ENCODE measurements at places on chromosomes 2 and 18.
A peak's percentile ranks its signal among the peaks of the same experiment; 100 is the strongest.

GRCh38 chr2:195632856-195633572, 24.0 kb upstream of the SLC39A10 start:
- DNase-seq, result no peak

DNA sequence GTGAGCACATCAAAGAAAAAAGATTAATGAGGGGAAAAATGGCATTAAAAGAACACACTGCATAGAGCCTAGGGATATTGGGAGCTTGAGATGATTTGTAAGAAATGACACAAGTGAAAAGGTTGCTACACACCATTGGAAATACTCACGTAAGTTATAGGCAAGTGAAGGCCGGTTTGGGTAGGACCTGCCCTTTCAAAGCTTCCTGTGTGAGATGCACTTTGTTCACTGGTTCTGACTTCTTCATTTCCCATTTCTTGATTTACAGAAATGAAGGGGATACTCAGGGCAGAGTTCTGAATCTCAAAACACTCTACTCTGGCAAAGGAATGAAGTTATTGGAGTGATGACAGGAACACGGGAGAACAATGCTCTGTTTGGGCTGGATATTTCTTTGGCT, at the start of gene IL18RAP:
IL18RAP (plus strand) TSS at position 251 of the 400 bp plus-strand sequence; CDS start at position 369, 118 bp downstream.
- DNase-seq, result no peak

DNA sequence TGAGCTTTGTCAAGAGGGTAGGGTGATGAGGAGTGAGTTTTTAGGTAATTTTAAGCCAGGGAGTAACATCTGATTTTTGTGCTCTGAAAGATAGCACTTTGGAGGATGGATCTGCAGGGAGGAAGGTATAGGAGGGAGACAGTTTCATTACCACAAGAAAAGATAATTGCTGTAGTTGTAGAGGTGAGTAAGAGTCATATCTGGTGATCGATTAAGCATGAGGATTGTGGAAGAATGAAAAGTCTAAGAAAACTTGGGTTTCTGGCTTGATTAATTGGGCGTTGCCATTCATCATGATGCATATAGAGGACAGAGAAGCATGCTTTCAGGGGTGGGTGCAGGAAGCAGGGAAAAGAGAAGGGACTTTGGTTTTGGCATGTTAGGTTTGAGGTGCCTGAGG, 18.5 kb downstream of the KCMF1 start:
- no peak for DNase-seq

- DNase-seq, result no peak
Measured at GRCh38 chr2:123791684-123792083, 233.4 kb upstream of the CNTNAP5 start.

GRCh38 chr2:33267756-33268155, 208.7 kb upstream of the RASGRP3 start:
- DNase-seq, result no peak

DNA sequence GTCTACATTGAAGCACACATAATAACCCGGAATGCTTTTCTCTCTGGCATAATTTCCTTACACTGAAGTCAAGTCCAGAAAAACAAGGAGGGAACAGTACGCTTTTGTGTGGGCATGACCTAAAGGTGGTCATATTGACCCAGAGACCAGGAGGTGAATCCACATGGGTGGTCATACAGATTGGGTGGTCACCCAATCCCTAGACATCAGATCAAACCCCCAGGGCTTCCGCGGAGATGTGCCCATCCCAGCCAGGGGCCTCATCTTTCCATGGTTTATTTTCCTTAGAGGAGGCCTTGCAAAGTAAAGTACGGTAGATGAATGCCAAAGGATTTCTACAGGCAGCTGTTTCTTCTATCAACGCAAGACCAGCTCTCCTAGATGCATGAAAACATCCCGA, 38.8 kb downstream of the FAM168B start:
- DNase-seq, result no peak

DNA sequence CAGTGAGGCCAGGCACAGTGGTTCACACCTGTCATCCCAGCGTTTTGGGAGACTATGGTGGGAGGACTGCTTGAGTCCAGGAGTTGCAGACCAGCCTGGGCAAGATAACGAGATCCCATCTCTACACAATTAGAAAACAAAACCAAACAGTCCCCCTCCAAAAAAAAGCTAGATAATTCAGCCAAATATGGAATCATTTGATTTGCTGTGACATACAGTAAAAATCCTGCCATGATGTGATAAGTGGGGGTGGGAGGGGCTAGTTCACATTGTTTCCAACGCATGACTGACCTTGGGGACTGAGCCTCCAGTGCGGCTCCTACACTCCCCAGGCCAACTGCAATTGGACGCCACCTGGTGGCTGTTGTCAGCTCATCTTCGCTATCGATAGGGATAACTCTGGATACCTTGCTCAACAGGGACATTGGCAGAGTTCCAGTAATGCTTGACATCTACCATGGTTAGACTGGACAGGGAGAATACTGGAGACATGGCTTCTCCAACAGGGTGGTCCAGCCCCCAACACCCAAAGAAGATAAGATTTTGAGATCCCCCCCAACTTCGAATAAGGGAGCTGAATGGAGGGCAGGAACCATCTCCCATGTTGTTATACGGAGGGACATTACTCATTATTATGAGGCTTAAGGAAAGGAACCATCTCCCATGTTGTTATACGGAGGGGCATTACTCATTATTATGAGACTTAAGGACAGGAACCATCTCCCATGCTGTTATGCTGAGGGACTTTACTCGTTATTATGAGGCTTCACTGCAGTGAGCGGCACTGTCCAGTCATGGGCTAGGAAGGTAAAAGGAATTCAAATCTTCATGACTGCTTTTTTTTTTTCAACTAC, 135.9 kb downstream of the TGIF1 start:
- DNase-seq, result peak; percentile 89

DNA sequence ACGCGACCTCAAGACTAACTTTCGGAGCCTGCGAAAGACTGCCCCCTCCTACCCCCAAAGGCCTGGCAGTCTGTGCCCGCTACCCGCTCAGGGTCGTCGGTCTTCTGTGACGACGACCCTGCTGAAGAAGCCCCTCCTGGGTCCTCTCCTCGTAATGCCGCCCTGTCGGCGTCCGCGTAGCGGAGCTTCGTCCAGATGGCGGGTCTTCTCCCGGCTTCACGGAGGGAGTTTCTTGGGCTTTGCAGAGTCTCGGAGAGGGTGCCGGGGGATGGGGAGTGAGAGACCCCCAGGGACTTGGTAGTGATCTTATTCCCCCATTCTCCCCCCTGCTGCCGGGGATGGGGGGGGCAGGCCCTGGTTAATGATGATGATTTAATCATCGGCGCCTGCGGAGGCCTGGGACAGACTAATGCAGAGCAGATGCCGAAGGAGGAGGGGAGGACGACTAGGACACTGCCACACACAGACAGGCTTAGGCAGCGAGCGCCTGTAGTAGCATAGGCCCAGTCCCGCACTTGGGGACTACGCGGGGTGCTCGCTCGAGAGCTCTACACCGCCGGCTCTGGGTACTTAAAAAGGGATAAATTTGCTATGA, 528 bp upstream of the PCGF1 start:
- peak; percentile 84 for DNase-seq

DNA sequence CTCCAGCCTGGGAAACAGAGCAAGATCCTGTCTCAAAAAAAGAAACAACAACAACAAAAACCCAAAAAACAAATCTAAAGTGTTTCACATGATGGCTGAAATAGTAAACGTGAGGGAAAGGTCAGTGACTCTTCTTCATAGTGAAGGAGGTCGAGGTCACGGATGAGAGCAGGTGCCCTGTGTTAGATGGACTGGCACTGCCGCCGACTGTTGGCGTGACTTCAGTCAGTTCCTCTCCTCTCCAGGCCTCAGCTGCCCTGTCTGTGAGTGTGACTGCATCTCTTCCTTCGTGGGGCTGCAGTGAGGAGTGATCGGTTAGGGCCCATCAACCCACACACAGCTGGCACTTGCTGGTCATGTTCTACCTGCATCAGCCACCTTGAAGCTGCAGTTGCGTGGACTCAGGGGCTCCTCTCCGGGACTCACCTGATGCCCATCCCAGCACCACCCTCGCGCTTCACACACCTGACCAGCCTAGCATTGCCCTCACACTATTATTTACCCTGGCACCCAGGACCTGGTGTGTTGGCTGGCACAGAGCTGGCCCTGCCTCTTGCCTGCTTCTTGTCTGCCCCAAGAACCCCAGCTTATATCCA, 30.1 kb upstream of the TMEM87B start:
- no peak for DNase-seq

GRCh38 chr2:165582409-165582808, 112.9 kb downstream of the CSRNP3 start:
- no peak for DNase-seq

DNA sequence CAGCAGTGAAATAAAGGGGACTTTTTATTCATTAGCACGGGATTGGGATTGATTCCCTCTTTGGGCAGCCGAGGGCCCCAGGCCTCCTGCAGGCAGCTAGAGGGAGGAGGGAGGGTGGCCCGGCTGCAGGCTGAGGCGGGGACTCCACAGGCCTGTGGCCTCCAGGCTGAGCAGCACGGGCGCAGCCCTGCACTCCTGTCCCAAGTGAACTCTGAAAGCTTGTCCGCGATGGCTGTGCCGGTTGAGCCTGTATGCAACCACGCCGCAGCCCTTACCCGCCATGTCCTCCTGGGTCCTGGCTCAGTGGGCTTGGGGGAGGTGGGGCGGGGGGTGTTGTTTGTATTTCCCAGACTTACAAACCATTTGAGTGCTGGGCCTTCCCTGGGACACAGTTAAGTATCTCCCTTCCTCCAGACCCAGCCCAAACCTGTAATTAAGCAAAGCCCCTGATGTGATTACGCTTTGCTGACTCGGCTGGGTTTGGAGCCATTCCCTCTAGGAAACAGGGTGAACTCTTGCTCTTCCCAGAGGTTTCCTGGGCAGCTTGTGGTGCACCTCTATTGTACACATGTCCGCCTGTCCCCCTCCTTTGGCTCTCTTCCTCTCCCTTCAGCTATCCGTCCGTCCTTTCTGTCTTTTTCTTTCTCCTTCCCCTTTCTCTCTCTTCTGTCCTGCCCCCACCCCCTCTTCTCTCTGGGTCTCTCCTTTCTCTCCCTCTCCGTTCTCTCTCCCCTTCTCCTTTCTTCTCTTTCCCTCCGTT, 5.3 kb downstream of the GLI2 start:
- peak; percentile 96 for DNase-seq

DNA sequence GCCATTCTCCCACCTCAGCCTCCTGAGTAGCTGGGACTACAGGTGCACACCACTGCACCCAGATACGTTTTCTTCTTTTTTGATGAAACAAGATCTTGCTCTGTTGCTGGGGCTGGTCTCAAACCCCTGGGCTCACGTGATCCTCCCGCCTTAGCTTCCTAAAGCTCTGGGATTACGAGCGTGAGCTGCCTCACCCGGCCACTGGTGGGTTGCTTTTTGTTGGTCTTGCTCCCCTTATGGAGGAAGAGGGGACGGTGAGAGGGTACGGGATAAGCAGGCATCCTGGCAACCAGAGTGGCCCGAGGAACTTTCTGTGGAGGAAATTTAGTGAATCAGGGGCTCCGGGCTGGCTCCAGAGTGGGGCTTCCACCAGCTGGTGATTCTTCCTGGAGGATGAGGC, 222.3 kb downstream of the HDAC4 start:
- peak; percentile 45 for DNase-seq

DNA sequence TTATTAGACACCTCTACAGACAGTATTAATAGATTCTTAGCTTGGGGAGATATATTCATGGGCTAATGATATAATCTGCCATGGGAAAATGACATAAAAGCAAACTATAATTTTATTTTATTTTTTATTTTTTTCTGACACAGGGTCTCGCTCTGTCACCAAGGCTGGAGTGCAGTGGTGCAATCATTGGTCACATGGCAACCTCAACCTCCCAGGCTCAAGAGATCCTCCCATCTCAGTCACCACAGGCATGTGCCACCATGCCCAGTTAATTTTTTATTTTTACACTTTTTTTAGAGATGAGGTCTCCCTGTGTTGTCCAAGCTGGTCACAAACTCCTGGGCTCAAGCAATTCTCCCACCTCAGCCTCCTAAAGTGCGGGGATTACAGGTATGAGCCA, 39.3 kb downstream of the RTN4 start:
- DNase-seq, result no peak
